ENCODE measurements at places on chromosomes 1 and 21.
A peak's percentile ranks its signal among the peaks of the same experiment; 100 is the strongest.

DNA sequence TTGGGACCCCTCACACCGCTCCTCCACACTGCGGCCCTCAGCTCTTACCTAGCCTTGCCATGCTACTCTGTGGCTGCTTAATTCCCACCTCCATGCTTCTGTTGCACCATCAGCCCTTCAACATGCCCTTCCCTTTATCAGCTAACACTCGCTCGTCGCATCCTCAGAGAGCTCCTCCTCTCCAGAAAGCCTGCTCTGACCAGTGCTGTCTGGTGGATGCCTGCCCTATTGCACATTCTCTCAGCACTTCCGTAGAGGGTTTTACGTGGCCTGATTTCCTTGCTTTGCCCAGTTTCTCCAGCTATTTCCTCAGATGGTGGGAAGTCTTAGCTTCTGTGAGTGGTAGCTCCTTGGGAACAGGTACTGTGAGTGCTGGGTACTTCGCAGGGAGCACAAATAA lies 10.3 kb upstream of the LAD1 start:
- DNase-seq: no peak

- no peak for DNase-seq
Measured at GRCh38 chr1:231376101-231376500, 38.0 kb downstream of the SPRTN start.

- no peak for DNase-seq
Measured at GRCh38 chr1:154750681-154751665, 119.1 kb downstream of the KCNN3 start.

DNA sequence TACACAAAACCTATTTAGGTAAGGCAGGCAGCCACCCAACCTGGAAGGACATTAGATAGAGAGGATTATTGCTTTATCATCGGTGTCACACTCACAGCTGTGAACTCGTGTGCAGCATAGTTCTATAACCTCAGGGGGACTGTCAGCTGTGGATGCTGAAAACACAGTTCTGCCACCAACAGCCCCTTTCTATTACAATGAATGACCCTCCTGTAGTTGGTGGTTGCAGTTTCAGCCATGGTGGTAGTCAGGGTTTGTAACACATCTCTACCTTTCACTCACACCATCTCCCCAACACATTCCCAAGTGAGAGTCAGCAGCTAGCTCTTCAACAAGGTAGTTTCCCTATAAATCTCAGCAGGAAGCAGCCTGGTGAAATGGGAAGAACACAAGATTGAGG lies 136.8 kb downstream of the ZC3H11B start:
- no peak for DNase-seq

GRCh38 chr1:119582801-119583200 lies 65.3 kb downstream of the ZNF697 start:
- peak; percentile 2 for DNase-seq

DNA sequence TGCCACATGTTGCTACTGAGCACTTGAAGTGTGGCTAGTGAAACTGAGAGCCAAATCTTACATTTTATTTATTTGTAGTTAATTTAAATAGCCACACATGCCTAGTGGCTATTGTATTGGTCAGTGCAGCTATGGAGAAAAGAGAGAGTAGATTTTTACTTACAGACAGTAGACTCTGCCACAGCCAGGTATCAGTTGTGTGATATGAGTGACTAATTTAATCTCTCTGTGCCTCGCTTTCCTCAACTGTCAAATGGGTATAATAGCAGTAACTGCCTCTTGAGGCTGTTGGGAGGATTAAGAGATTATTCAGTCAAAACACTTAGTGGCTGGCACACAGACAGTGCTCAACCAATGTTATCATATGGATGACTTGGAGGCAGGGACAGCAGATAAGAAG lies 49.0 kb downstream of the UBE2T start:
- no peak for DNase-seq

GRCh38 chr1:241181471-241181870 lies 175.5 kb downstream of the RGS7 start:
- no peak for DNase-seq

DNA sequence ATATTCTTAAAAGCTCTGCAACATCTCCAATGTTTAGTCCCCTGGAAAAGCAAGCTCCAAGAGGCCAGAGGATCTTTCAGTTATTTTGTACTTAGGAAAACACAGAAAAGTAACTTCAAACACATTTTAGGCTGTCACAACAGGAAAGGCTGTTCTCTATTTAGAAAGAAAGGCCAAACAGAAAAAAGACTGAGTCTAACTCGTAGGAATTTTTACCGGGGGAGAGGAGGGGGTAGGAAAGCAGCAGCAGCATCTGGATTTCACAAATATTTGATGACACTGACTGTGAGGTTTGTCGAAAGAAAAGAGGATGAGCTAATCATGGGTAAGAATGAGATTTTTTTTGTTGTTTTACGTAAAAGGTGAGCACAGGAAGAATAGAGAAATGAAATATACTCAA lies 107.1 kb downstream of the EIF4G3 start:
- no peak for DNase-seq

DNA sequence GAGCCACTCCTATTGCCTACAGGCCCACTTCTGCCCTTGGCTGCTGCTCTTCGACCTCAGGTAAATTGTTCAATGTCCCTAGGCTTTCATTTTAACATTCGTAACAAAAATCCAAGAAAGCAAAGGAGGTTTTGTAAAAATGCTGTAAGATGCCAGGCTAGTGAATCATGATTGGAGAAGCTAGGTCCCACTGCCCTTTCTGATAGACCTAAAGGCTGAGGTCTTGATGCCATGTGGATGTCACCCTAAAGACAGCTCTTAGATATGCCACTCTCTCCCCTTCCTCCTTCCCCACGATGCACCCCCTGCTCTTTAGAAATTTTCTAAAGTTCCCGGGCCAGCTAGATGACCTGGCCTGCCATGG lies 9.9 kb upstream of the TMEM39B start:
- no peak for DNase-seq

DNA sequence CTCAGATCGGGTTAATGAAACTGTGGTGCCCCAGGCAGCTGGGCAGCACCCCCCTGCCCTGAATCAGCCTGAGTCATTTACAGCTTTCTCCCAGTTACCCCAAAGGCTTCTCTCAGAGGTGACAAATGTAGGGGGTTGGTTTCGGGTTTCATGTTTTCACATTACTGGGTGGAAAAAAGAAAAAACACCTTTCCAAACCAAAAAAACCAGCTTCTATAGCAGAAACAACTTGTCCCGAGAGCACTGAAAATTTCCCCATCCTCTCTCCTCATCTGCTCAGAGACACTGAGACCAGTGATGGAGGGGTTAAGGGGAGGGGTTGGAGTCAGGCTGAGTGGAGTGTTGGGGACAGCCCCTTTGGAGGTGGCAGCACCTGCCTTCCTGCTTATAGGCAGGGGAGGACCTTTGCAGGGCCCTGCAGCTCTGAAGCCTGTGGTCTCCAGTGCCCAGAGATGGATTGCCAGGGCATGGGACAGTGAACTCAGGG lies 15.6 kb downstream of the UTP11 start:
- no peak for DNase-seq

DNA sequence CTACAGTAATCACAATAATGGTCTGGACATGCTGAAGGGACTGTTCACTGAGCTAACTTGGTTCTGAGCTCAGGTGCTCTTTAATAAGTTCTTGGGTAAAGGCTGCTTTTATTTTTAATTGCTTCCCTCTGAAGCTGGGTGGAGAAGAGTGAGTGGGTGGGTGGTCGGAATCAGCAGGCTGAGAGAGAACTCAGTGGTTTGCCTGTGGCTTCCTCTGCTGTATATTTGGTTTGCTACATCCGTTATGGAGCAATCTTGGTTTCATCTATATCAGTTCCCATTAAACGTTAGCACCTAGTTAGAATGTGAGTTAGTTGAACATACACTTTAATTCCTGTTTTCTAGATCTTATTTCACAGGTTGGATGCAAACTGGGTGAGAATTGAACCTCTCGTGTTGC lies 23.3 kb downstream of the CNIH4 start:
- no peak for DNase-seq
